CD14-positive monocyte (primary cell): ENCODE measurements at places on chromosomes 1 and 21.

GRCh38 chr21:38247738-38248510 lies 8.9 kb upstream of the KCNJ15 start:
- no peak for DNase-seq

DNA sequence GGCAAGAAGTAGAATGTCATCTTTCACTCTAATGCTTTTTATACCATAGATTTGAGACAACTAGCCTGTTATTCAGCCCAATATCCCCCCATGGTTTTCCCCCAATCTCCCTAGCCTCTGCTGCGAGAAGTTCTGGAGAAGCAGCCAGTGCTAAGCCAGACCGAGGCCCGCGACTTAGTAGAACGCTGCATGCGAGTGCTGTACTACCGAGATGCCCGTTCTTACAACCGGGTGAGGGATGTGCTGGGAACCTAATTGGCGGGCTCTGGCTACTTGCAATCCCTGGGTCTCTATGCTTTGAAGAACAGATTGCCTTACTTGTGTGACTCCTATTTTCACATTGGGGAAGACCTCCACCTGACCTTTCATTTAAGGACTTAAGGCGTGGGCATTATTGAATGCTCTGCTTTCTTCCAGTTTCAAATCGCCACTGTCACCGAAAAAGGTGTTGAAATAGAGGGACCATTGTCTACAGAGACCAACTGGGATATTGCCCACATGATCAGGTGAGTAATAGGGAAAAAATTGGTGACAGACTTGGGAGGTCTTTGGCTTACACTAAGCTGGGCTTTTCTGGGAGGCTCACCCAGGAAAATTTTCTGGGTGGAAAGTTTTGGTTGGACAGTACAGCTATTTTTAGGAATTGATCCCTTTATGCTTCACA lies 1.9 kb downstream of the PSMB4 start:
- no peak for DNase-seq

GRCh38 chr1:232226197-232226712 lies 403.7 kb downstream of the SIPA1L2 start:
- DNase-seq, result no peak

- no peak for DNase-seq
Observed at GRCh38 chr1:222443566-222443965, 104.3 kb downstream of the HHIPL2 start.

GRCh38 chr1:209187589-209187988 lies 395.9 kb upstream of the CAMK1G start:
- DNase-seq, result no peak
